ENCODE measurements at places on chromosomes 5 and 9.

- no peak for DNase-seq
Observed at GRCh38 chr9:794386-794785, 47.1 kb upstream of the DMRT1 start.

DNA sequence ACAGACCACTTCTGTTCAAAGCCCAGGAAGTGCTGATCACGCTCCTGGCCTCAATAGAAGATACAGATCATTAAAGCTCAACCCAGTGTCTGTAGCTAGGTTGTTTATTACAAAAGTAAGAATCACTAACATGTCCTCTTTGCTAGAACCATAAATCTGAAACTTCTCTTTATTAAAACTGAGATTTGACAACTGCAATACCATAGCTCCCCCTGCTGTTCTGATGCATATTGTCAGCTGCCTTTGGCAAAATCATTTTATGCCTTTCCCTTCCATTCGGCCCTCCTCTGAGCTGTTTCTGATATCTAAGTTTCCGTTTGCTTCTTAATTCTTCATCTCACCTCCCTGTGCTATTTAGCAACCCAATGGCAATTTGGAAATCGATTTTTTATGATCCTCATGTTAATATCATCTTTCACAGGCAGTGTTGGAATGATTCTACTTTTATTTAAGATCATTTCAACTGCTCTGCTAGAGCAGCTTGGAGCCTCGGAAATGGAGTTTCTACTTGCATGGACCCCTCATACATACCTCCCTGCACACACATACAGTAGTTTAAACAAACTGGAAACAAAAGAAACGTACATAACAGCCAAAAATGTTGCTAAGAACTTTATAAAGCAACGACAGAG is 998.8 kb downstream of the MAT2B start:
- peak; percentile 82 for DNase-seq

DNA sequence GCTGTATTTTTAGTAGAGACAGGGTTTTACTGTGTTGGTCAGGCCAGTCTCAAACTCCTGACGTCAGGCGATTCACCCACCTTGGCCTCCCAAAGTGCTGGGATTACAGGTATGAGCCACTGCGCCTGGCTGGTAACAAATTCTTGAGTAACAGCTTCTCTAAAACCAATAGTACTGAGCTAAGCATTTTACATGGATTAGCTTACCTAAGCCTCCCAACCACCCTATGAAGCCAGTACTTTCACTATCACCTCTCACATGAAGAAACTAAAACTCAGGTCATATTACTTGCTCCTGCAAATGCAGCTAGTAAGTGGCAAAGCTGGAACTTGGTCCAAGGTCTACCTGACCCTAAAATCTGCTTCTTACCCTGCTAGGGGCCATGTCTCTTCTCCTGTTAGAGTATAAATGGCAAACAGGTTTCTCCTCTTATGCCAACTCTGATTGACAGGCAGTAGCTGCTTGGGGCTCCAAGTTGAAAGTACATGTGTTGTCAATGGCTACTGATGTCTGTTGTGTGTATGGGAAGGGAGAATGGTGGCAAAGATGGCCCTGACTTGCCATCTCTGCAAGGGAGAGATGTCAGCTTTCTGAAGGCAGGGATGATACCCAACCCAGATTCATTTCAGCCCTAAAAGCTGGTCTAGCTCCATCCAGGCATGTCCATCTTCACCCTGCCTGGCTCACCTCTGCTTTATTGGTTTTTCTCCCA is 4.0 kb downstream of the PHF19 start:
- DNase-seq = no peak

- no peak for DNase-seq
Observed at GRCh38 chr9:100088202-100088601, 10.6 kb downstream of the ERP44 start.

DNA sequence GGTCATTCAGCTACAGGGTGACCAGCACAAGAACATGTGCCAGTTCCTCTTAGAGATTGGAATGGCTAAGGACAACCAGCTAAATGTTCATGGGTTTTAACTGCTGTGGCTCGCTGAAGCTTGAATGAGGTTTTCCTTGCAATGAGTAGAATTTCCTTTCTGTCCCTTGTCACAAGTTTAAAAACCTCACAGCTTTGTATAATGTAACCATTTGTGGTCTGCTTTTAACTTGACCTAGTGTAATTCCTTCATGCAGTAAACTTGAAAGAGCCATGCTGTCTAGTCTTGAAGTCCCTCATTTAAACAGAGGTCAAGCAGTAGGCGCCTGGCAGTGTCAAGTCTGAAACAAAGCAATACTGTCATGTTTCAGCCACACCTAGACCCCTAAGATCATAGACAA is 181.3 kb upstream of the DMRT1 start:
- DNase-seq = no peak

- no peak for DNase-seq
Observed at GRCh38 chr5:1795506-1795905, 4.1 kb downstream of the MRPL36 start.

DNA sequence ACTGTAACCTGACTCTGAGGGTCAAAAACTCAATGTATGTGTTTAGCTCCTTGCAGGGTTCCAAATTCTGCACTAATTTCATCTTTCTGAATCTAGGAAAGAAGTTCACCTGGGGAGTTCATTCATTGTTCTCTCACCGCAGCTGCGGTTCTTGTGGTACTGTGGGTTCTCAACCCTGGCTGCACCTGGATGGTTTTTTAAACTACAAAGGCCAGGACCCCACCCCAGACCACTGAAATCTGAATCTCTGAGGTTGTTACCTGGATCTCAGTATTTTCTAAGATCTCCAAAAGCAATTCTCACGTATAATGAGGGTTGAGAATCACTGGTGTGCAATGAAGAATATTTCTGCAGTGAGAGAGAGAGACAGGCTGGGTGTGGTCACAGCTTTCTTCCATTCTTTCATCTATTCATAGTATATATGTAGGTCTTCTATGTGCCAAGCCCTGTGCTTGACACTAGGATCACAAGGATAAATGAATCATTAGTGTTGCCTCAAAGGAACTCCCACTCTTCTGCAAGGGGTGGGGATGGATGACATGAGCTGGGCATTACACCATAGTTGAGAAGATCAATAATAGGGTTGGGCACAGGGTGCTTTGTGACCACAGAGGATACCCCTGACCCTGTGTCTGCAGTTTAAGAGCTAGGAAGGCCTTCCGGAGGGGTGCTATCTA is 109.8 kb downstream of the GALNT10 start:
- DNase-seq = no peak

DNA sequence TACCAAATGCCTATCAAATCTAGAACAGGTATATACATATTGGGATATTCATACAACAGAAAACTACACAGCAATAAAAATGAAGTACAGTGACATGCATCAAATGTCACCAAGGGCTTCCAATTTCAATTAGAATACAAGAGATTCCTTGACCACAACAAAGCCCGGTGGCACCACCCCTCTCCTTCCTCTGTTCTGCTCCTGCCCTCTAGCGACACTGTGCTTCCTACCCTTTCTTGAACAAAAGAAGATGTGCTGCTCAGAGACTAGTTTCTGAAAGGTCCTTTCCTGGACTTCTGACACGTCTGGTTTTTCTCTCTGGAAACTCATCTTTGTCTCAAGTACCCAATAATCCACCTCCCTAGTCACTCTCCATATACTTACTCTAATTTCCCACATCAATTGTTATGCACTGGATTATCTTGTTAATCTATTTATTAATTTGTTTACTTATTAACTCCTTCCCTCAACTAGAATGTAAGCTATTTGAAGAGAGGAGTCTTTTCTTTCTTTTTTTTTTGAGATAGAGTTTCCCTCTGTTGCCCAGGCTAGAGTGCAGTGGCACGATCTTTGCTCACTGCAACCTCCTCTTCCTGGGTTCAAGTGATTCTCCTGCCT is 70.4 kb upstream of the CTSV start:
- peak; percentile 70 for DNase-seq

GRCh38 chr9:6676254-6676921 is 30.9 kb upstream of the GLDC start:
- no peak for DNase-seq

GRCh38 chr5:33321026-33321425 is 119.7 kb upstream of the TARS1 start:
- peak; percentile 100 for DNase-seq

- DNase-seq = no peak
Observed at GRCh38 chr5:171693412-171693811, 92.2 kb upstream of the SMIM23 start.

GRCh38 chr5:169178754-169179153 is 122.2 kb downstream of the SLIT3 start:
- DNase-seq = no peak

GRCh38 chr5:100496296-100496695 is 38.9 kb upstream of the FAM174A start:
- no peak for DNase-seq

DNA sequence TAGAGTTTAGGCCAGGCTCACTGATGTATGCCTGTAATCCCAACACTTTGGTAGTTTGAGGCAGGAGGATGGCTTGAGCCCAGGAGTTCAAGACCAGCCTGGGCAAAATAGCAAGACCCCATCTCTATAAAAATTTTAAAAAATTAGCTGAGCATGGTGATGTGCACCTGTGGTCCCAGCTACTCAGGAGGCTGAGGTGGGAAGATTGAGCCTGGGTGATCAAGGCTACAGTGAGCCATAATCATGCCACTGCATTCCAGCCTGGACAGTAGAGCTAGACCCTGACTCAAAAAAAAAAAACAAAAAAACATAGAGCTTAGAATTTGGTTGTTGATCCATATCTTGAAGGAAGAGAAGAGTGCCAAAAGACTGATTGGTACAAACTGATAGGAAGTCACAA is 14.7 kb upstream of the CDK7 start:
- no peak for DNase-seq

DNA sequence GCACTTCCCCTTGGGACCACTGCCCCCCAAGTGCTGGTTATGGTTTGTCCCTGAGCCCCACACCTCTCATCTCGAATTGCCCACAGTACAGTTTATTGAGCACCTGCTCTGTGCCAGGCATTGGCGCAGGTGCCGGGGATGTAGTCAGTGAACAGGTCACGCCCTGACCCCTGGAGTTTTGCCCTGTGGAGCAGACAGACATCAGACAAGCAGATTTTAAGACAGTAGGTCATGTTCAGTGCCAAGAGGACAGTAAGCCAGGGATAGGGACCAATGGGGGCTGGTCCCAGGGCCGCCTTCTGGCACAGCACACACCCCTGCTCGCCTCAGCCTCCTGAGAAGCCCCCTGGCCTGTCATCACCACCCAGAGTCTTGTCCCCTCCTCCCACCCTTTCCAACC is 21.9 kb downstream of the ROPN1L start:
- no peak for DNase-seq

DNA sequence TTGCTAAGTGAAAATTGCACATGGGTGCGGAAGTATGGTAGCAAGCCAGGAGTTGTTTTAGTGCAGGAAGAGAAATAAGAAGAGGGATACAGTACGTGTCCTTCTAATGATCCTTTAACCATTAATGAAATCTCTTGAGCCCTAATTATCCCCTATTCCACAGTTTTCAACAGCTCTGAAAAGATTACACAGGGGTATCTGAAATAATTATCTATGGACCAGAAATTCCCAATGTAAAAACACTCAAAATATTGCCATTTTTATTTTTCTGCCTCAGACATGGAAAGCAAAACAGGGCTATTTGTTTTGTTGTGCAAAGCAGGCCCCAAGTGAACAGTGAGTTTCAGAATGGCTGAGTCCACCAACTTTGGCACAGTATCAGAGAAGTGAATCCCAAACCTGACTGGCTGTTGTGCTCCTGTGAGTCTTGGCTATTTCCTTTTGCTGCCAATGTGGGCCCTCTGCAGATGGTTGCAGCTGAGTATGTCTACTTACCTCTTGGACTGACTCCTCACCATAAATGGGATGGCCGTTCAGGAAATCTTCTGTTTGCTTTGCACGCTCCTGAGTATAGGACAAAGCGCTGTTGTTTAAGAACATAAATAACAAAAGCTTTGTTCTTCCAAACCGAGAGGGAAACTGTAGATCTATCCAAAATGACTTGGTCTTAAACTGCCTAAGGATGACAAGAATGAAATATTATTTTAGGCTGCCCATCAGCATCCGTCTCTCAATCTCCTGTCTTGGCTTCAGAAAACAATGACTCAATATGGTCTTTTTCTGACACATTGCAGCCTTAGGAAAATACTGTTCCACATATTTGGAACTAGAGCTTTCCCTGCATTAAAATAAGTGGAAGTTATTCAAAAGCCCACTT is 204.1 kb downstream of the DEPDC1B start:
- no peak for DNase-seq

DNA sequence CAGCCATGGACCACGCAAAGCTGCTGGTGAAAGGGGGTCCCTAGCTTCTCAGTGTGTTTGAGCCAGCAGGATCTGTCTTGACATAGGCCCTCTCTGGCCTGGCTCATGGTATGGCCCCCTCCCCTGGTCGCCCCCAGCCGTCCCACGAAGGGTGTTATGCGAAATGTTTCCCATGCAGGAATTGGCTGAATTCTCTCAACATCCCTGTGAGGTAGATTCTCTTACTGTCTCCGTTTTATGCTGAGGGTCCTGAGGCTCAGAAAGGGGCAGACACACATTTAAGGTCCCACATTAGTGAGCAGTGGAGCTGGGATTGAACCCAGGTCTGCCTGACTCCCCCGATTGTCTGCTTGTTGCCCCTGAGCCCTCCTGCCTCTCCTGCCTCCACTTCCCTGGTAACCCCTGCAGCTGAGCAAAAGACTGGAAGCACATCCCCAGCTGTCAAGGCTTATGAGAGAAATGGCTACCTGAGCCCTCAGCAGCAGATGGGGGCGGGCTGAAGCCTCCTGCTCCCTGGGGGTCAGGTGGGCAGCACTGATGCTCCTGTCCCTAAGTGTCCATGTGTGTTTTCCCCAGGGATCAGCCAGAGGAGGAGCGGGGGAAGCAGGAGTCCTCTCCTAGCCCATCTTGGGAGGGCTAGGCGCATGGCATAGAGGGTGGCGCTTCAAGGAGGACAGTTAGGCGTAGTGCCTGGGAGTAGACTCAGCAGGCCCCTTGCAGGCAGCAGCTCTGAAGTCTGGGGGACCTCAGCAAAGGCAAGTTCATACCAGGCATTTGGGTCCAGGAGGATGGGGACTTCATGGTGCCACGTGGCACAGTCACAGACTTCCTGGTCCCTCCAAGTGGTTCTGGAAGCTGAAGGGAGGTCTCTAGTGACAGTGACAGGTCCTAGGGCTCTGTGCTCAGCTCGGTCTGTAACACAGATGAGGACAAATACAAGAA is 49.0 kb upstream of the GARNL3 start:
- DNase-seq = no peak

- no peak for DNase-seq
Observed at GRCh38 chr5:123659011-123659410, 147.0 kb downstream of the CSNK1G3 start.

Data from fibroblast of pulmonary artery (primary cell).